ENCODE measurements at places on chromosomes 7 and 10. TPM values are rescaled to one million over a fixed set of nuclear protein-coding genes. Genes with fewer than 3 reads are reported as not detected.

The RPEL1 gene
- 0.10 TPM for total RNA-seq

DNA sequence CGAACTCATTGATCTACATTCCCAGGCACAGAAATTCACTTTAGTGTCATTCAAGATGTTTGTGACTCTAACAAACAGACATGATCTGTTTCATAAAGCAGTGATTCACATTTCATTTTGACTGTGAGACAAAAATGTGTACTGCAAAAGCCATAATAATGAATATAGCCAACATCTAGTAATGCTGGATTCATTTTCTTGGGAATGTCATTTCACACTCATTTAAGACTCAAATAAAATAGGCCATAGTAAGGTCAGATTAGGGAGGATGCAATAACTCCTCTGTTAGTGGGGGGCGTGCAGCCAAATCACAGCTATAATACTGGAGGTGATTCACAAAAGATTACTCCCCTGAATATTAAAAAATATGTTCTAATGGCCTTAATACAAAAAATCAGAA, 566.6 kb upstream of the ZWINT start:
- no peak overlapping the region for H3K4me3 ChIP-seq
- no peaks in the 10 kb centered on the region for H3K27me3 ChIP-seq
- H3K27ac ChIP-seq = no peak overlapping the region
- no peaks in the 10 kb centered on the region for H3K36me3 ChIP-seq

The TAS2R4 gene
- 0.62 TPM for total RNA-seq

- no peak overlapping the region for H3K27ac ChIP-seq
- H3K4me3 ChIP-seq = no peak overlapping the region
- H3K36me3 ChIP-seq = no peaks in the 10 kb centered on the region
- H3K27me3 ChIP-seq = peaks cover 1% of the 10 kb centered on the region
- peaks cover 2% of the 10 kb centered on the region for H3K4me1 ChIP-seq
Measured at GRCh38 chr10:120606051-120606764, 149.2 kb downstream of the PLPP4 start.

- no peak within 1 kb of the TSS for H3K27ac ChIP-seq
- DNase-seq = peak; percentile 37
- H3K4me1 ChIP-seq = peaks cover 9% of the 10 kb centered on the region
- no peaks in the 10 kb centered on the region for H3K36me3 ChIP-seq
Measured at GRCh38 chr10:132186488-132187429, at the start of gene DPYSL4. DPYSL4 (plus strand) TSS chr10:132186948; CDS start chr10:132187064, 116 bp downstream.

The GARIN1A gene
- total RNA-seq = not detected

The SPDYE16 gene
- total RNA-seq = 0.19 TPM

GRCh38 chr7:1964211-1964912, 268.4 kb downstream of the MAD1L1 start:
- H3K27me3 ChIP-seq = no peaks in the 10 kb centered on the region
- H3K36me3 ChIP-seq = peaks cover 33% of the 10 kb centered on the region
- peaks cover 6% of the 10 kb centered on the region for H3K4me1 ChIP-seq
- H3K4me3 ChIP-seq = no peak overlapping the region

- H3K4me3 ChIP-seq = no peak overlapping the region
- H3K36me3 ChIP-seq = no peaks in the 10 kb centered on the region
- peaks cover 25% of the 10 kb centered on the region for H3K27me3 ChIP-seq
Measured at GRCh38 chr7:132351954-132352499, 224.2 kb downstream of the PLXNA4 start.

GRCh38 chr10:19168584-19168983, 120.0 kb downstream of the MALRD1 start:
- H3K4me1 ChIP-seq = no peaks in the 10 kb centered on the region
- no peaks in the 10 kb centered on the region for H3K27me3 ChIP-seq
- no peak overlapping the region for H3K27ac ChIP-seq
- H3K36me3 ChIP-seq = no peaks in the 10 kb centered on the region
- DNase-seq = no peak

DNA sequence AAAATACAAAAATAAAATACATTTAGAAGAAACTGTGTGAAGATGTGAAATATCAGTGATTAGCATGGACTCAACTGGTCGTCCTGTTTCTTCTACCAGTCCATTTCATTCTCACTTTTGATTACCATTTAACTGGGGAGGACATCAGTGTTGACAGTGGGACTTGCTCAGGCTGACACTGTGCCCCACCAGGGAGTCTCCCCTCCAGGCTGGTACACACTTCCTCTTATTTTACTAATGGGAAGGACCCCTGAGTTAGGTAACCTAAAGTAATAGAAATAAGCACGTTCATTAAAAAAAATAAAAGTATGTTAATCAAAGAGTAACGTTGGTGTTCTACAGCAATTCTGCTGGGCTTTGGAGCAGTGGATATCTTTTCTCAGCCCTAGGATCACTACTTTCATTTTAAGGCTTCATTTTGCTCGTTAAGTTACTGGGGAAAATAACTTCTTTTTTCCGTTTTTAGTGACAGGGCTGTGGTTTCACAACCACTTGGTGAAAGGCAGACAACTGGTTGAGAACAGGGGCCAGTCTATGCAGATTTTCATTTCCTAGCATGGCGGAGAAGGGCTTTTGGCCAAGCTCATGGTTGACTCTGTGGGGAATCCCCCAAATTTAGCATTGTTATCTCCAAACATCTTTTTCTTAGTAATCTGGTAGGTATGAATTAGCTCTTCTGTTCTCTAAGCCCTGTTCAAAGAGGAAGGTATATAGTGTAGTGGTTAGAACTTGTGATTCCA, 2.1 kb downstream of the SNX10 start:
- peak overlapping the region; percentile 89 for H3K27ac ChIP-seq
- DNase-seq = peak; percentile 84

The CYP3A4 gene
- not detected for total RNA-seq

DNA sequence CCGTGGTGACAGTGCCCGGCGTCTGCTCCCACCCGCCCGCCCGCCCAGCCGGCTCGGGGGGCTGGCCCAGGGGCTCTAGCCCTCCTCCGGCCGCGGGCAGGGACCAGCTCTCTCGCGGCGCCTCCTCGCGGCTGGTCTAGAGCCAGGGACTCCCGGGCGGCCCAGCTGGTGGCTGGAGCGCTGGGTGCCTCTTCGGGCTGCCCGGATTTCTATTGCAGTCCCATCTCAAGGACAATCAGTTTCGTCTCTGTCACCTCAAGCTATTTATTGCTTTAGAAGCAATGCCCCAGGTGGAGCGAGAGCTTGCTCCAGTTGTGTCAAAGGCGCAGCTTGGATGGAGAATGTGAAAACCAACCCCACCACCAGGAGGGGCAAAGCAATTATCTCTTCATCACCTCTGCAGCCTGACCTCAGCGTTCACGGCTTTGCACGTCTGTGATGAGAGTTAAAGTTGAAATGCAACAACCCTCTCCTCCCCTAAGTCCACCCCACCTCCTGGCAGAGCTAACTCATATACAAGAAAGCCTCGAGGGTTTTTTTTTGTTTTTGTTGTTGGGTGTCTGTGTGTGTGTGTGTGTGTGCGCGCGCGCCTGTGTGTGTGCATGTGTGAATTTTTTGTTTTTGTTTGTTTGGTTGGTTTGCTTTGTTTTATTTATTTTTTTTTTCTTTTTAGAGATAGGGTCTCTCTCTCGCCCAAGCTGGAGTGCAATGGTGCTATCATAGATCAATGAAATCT, at the start of gene ITGA8:
Gene ITGA8, minus strand, starts transcription at position 24 of the 736 bp plus-strand sequence. CDS start 151 bp downstream, outside the sequence.
- peaks cover 35% of the 10 kb centered on the region for H3K27me3 ChIP-seq
- no peak within 1 kb of the TSS for H3K27ac ChIP-seq
- H3K36me3 ChIP-seq = no peaks in the 10 kb centered on the region
- no peak within 1 kb of the TSS for H3K4me3 ChIP-seq
